ENCODE measurements at places on chromosomes 13 and 19.
A peak's percentile ranks its signal among the peaks of the same experiment; 100 is the strongest.

DNA sequence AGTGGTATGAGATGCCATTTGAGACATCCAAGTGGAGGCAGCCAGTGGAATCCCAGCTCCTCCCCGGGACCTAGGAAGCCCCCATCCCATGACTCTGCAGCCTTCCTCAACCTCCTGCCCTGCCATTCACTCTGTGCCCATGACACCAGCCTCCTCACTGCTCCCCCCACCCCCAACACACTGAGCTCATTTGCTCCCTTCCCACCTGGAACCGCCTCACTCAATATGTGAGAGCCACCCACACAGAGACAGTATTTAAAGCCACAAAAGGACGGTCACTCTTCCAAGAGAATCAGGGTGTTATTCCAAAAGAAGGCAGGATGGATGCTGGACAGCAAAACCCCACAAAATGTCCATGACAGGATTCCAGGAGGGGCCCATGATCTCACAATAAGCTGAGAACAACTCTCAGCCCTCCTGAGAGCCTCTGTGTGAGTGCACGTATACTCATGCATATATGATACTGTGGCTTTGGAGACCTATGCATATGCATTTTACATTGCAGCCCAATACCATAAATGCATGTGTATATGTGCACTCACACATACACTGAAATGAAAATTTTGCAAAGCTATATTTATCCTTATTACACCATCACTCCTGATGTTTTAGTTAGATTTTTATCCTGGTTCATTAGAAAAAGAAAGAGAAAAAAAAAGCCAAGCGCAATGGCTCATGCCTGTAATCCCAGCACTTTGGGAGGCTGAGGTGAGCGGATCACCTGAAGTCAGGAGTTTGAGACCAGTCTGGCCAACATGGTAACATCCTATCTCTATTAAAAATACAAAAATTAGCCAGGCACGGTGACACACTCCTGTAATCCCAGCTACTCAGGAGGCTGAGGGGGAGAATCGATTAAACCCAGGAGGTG lies 10.8 kb upstream of the RANBP3 start:
- no peak for DNase-seq

DNA sequence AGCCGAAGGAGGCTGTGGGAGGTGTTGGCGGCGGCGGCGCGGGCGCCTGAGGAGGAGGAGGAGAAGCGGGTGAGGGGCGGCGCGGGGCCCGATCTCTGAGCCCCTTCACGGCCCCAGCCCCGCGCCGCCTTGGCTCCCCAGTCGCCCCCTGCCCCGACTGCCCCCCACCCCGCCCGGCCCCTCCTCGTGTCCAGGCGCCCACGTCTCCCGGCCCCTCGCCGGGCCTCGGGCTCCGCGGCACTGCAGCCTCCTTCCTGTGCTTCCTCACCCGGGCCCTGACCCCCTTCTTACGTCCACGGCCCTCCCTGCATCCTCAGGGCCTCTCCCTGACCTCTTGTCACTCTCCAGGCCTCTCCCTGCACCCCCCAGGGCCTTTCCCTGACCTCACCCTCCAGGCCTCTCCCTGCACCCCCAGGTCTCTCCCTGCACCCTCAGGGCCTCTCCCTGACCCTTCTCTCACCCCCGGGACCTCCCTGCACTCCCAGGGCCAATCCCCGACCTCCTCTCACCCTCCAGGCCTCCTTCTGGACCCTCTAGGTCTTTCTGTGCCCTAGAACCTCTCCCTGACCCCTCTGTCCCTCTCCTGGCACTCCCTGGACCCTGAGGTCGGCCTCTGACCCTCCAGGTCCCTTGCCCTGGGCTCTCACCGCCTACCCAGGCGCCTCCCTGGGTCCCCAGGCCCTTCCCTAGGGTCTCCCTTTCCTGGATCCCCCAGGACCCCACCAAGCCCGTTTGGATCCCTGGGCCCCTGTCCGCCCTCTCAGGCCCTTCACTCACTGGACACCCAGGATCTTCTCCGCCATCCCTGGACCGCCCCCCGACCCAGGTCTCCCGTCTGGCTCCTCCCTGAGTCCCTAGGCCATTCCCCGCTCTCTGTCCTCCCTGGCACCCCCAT lies 460 bp downstream of the KMT5C start:
- DNase-seq, result no peak

GRCh38 chr13:29532821-29533220 lies 62.7 kb downstream of the SLC7A1 start:
- no peak for DNase-seq

DNA sequence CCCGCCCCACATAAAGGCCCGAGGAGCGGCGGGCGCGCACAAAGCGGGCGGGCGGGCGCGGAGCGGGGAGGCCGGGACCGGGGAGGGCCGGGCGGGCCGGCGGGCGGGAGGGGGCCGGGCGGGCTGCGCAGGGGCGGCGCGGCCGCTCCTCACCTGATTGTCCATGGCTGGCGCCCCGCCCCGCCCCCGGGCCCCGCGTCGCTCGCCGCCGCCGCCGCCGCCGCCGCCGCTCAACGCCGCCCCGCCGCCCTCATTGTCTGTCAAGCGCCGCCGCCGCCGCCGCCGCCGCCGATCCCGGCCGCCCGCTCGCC lies 200 bp downstream of the MLLT1 start:
- DNase-seq, result no peak

GRCh38 chr19:48989701-48990291 lies 3.3 kb downstream of the GYS1 start:
- DNase-seq, result no peak

- DNase-seq, result no peak
These were observed 98.0 kb downstream of the EDNRB start for GRCh38 chr13:77820431-77821149.

DNA sequence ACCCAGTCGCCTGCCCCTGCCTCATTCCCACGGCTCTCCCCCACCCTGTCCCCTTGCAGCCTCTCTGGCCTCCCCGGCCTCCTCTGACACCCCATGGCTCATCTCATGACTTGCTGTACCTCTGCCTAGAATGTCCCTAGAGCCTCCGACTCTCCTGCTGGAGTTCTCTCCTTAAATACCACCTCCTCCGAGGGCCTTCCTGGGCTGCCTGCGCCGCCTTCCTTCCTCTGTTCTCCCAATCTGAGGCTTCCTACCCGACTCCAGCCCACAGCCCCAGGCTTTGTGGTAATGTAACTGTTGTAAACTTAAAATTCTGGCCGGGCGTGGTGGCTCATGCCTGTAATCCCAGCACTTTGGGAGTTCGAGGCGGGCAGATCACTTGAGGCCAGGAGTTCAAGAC lies 27.7 kb downstream of the GPR42 start:
- DNase-seq, result no peak

DNA sequence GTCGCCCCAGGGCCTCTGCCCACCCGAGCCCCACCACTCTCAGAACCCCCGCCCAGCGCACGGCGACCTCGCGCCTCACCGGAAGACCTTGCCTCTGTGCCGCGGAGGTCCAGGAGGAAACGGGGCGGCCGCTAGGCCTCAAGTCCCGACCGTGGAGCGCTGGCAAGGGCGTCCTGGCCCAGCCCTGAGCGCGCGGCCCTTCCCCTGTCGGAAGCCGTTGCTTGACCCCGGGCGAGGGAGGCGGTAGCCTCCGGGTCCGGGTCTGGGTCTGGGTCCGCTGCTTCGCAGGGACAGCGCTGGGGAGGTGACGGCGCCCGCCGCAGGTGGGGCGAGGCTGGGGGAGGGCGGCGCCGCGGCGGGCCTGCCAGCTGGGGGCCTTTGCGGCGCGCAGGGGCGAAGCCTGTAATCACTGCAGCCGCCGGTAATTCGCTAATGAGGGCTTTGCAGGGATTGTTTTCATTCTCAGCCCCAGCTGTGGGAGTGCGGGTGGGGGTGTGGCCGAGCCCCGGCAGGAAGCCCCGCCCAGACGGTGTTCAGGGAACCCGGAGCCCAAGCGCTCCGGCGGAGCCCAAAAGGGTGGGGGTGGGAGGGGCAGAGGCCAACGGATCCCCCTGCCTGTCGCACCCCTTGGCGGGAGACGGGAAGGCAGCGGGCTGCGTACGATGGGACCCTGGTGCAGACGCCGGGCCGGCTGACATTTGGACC lies 8.6 kb downstream of the C19orf25 start:
- peak; percentile 78 for DNase-seq

DNA sequence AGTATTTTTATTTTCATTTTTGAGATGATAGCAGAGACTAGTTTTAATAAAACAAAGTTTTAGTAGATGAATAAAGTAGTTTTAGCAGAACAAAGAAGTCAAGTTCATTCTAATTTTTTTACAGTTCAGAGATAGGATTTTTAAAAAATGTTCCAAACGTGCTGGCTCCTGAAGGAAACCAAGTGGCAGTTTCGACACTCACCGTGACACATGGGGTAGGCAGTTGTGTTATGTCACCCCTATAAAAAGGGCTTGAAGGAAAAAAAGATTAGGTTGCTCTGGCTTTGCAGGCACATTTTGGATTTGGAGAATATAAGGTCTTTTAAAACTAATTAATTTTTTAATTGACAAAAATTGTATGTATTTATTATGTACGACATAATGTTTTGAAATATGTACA lies 305.2 kb downstream of the NDFIP2 start:
- DNase-seq, result no peak

GRCh38 chr13:48728226-48728625 lies 74.5 kb downstream of the CYSLTR2 start:
- DNase-seq, result no peak

DNA sequence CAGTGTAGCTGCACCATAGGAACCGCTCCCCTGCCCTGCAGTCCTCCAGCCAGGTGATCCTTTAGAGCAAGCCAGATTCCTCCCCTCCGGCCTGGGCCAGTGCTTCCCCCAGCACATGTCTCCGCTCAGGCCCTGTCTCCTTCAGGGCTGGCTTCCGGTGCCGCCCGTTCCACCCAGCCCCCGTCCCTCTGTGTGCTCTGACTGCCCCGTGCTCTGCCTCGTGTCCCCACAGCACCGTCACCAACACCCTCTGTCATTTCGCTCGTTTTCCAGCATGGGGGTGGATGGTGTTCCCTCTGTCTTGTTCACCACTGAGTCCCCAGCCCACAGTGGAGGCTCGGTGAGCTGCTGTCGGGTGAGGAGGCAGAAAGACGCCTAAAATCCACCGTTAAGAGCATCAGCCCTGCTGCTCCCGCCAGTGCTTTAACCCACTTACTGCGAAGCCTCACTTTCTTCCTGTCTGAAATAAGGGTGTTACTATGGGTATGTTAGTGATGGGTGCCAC lies 54.5 kb downstream of the TSSK6 start:
- peak; percentile 63 for DNase-seq

DNA sequence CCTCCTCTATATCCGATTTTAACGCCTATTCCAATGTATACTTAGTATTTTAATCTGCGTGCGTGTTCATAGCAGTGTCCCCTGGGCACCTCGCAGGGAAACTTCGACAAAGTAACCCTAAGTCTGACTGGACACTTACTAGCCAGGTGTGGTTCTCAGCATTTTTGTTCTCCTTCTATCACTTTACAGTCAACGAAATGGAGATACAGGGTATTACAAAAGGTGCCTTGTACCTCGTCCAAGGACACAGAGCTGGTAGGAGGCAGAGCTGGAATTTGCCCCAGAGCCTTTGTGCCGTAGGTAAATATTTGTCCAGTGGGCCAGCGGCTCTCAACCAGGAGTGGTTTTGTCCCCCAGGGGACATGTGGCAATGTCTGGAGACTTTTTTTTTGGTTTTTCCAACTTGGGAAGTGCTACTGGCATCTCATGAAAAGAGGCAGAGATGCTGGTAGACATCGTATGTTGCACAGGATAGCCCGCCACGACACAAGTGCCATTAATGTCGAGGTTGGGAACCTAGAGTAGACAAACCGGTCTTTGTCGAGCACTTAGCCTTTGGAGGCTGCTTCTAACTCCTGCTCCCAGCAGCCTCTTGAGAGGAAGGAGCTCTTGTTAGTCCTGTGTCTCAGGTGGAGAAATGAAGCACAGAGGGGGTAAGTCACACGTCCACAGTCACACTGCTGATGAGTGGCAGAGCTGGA lies 1.1 kb downstream of the ZNF444 start:
- DNase-seq, result no peak

GRCh38 chr19:1041272-1041834 lies 1.4 kb downstream of the ABCA7 start:
- no peak for DNase-seq

DNA sequence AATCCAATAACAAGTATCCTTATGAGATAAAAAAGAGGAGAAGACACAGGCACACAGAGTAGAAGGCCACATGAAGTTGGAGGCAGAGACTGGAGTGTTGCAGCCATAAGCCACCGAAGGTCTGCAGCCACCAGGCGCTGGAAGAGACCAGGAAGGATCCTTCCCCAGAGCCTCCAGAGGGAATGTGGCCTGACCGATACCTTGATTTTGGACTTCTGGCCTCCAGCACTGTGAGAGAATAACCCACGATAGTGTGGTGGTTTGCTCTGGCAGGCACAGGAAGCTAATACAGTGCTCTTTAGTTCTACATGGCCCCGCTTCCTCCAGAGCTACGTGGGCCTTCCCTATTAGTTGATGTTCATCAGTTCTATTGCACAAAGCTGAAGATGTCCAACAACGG lies 15.3 kb upstream of the SULT2A1 start:
- DNase-seq, result no peak

DNA sequence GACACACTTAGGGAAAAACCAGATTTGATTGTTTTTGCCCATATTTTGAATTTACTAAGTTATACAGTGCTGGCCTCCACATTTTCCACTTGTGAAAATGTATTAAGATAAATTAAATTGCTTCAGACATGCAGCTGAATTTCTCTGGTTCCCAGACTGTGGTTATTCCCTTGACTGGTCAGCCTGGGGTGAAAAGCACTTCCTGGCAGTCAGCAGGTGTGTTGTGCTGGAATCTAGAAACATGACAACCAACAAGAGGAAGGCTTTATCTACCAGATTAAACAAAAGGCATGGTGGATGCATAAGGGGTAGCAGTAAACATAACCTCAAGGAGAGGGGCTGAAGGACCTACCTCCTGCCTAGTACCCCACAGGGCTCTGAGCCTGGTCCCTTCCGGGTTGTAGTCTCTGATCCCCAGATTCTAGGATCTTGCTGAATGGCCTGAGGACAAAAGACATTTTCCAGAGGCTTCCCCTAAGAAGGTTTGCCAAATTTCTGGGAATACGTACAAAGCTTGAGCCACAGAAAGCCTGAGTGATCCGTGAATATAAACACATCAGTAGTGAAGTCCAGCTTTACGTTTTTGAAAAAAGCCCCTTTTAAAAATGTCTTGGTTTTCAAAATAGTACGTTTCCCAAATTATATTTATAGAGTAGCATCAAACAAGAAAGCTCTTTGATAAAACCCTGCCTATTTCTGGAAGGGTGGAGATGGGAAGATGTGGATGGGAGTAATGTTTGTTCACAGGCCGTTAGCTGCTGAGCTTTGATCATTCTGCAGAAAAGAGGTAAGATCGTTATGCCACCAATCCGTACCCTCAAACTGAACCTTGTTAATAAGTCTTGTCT lies 133.4 kb downstream of the LACC1 start:
- no peak for DNase-seq

DNA sequence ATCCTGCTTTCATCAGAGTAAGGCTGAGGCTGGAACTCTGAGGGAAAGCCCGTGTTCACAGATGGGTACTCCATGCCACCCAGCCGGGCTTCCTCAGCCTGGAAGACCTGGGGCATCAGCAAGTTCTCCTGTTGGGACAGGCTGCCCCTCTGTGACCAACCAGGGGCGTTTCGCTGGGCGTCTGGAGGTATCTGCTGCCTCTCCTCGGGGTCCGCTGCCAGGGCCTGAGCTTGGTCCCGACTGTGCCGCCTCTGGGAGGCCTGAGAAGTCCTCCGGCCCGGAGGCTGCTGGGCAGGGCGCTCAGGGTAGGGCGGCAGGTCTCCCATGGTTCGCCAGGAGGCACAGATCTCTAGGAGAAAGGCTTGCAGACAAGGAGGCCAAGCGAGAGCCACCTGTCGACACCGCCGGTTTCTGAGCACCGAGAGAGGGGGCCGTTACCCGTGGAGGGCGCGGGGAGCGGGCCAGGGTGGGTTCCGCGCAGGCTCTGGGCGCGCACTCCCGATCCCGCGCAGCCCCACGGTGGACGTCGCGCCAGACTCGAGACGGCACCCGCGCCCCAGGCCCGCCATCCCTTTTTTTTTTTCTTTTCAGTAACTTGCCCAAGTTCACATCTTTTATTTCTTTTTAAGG lies at the start of gene RSPH6A:
RSPH6A (minus strand) TSS at position 458 of the 630 bp plus-strand sequence; CDS start at position 326, 132 bp downstream.
- no peak for DNase-seq

Data from activated CD4-positive, alpha-beta T cell treated with anti-CD3 and anti-CD28 coated beads for 4 hours (primary cell).